ENCODE measurements at places on chromosomes 1 and 21.

DNA sequence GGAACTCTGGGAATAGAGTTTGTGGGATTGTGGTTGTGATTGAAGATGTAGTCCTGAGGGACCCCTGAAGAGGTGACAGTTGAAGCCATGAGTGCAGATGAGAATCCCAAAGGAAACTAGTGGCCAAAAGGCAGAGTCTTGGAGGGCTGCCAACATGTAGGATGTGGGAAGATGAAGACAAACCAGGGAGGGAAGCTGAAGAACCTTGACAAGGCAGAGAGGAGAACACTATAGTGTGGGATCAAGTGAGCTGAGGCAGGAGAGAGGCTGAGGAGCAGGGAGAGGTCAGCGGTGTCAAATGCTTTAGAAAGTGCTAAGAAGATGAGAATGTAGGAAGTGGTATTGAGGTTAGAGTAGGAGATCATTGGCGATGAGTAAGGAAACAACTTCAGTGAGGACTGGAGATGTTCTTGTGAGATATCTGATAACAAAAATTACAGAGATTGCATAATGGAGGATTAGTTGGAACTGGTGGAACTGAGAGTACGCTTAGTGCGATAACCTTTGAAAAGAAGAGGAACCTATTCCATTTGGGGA, 88.5 kb upstream of the VCAM1 start:
- no peak for DNase-seq

DNA sequence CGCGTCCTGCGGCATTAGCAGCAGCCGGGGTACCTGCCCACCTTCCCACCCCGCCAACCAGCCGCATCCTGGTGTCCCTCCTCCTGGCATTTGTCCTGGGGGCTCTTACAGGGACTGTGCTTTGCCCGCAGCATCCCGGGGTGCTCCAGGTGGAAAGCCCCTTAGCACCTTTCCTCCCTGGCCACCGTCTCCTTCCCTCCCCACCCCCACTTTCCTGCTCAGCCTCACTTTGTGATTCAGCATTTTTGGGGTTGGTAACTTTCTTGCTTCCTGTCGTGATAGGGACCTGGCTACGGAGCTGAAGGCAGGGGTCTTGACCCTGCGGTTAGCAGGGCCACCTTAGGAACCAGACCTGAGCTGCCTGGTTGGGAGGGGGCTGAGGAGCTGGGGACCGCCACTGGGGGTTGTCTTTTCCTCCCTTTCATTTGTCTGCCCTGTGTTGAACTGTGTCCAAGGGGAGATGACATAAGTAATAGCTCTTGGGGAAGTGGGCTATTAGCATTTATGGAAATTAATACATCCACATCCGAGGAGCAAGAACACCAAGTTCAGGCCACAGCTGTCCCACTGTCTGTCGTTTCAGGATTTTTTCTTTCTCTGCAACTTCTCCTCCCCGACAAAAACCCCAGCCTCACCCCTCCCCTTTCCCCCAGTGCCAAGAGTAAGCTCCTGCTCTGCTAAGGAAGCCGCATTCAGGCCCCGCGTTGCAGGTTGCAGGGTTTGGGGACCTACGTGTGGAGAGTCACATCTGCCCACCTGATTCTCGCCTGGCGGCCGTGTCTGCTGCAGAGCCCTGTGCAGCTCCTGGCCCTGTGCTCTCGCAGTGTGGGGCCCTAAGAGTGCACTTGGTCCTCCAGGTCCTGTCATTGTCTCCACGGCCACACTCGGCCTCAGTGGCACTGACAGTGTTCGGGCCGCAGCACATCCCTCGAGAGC, 1.6 kb upstream of the NPHP4 start:
- no peak for DNase-seq

DNA sequence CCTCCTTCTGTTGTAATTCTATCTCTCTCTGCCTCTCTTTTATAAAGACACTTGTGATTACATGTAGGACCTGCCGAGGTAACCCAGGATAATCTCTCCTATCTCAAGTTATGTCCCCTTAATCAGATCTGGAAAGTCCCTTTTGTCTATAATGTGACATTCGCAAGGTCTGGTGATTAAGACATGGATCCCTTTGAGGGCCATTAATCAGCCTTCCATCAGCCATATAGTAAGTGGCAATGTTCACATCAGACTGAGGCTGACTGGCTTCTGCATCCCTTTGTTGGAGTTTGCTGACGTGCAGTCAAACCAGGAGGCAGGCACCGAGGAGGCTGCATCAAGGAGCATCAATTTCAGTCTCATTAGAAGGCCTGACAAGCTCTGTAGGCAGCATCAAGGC, 209.6 kb downstream of the BACH1 start:
- no peak for DNase-seq

DNA sequence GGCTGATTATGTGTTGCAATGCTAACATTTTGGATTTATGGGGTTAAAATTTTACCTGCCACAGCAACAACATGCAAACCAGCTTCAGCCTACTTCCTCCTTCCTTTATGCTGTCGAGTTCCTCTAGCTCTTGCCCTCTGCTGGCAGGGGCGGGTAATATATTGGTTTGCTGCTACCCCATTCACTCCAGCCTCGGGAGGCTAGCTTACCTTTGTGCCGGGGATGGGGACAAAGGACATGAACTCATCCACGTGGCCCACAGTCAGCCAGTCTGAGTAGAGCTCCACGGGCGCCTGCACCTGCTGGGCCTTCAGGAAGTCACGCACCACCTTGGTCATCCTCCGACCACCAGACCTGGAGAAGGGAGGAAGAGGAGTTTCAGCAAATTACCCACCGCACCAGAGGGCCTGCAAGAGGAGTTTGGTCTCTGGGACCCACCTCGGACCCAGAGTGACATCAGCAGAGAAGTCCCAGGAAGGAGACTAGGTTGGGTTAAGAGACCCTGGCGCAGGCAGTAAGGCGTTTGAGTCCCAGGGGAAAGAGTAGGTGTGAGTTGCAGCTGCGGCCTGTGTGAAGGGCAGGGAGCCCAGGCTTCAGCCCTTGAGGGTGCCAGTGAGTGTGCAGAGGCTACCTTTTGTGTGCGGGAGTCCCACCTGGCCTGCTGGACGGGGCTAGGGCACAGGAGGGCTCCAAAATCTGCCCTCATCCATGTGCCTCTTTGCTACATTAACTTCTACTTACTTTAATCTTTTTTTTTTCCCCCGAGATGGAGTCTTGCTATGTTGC, 21.8 kb upstream of the SDHB start:
- no peak for DNase-seq

DNA sequence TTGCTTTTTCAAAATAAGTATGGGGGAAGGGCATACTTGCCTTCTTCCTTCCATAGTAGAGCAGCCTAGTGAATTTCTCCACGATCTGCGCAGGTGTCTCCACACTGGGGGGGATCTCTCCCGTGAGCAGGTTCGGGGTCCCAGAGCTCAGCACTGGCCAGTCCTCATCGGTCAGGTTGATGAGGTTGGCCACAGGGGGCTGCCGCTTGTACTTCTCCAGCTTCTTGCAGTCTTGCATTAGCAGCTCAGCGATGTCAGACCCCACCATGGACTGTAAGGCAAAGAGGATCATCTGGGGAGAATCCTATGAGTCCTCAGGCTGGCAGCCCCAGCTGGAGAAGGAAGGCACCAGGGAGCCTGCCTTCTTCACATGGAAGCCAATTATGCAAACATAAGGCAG, 11.8 kb downstream of the SEC16B start:
- no peak for DNase-seq

- DNase-seq = no peak
Measured at GRCh38 chr1:157984469-157984868, 9.0 kb upstream of the KIRREL1 start.

- DNase-seq = no peak
Measured at GRCh38 chr1:155294520-155295182, 6.6 kb downstream of the PKLR start.

GRCh38 chr1:217188280-217189237, 442.3 kb downstream of the GPATCH2 start:
- no peak for DNase-seq

DNA sequence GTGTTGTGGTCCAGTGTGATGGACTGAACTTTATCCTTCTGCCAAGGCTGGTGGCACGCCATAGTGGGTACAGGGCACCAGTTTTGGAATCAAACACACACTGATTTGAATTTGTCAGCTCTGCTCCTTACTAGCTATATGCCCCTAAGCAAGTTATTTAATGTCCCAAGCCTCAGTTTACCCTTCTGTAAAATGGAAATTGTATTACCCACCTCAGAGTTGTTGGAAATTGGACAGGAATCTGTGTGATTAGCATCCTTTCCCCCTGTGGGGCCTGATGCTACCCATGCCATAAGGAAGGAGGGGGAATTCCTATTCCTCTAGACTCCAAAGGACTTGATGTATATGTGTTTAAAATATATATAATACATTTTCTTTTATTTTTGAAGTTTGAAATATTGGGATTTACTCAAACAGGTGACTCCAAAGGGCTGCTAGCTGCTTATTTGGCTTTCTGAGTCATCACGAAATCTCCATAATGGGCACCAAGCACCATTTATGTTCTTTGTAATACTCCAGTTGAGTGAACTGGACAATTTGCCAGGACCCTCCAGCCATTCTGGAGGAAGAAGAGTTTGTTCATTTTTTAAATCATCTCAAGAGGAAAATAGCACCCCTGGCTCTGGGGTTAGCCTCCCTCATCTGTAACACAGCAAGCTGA, 224.5 kb upstream of the TMEM51 start:
- no peak for DNase-seq

- DNase-seq = no peak
Measured at GRCh38 chr1:206455666-206456344, 14.5 kb upstream of the IKBKE start.

DNA sequence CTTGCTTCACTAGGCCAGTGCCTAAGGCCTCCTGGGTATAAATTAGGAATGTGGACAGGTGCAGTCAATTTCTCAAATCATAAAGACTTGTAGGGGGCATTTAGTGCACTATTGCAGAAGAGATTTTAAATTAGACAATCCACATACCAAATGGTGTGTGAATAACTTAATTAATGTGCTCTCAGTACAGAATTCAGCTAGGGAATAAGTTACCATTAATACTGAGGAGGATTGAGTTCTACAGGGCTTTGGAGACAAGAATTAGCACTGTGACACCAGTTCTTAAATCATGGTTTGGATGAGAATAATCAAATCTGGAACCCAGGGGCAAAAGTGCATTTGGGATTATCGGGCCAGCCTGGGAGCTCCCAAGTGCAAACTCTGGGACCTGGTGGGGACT, 1.7 kb downstream of the SYPL2 start:
- no peak for DNase-seq

DNA sequence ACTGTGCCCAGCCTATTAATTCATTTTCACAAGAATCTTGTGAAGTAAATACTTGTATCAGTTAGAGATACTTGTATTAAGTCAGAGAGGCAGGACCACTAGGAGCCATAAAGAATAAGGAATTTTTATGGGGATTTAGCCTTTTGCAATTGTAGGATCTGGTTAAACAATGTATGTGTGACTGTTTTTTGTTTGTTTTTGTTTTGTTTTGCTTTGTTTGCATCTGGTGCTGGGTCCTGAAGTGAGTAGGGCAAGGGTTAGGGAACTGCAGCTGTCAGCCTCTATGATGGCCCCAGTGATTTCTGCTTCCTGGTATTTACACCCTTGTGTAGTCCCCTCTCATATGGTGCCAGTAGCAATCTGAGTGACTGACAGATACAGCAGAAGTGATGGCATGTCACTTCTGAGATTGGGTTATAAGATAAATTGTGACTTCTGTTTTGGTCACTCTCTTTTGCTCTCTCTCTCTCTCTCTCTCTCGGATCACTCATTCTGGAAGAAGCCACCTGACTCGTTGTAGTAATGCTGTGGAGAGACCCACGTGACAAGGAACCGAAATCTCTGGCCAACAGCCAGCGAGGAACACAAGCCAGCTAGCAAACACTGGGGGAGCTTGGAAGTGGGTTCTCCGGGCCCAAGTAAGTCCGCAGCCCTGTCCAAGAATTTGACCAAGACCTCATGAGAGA, 96.2 kb upstream of the MARK1 start:
- no peak for DNase-seq

DNA sequence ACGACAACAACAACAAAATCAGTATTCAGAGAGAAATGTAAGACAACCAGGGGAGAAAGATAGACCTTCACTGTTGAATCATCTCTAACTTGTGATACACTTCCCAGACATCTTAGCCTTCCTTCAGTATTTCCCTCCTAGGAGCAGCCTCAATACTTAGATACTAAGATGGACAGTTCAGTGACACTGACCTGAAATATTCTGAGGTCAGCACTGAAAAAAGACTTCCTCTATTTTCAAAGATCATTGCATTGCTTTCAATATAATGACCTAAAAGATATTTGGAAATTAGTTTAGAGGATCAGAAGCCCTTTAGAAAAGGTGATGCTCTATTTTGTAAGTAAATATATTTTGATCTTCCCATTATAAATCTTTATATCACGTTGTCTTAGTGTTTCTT, 101.0 kb downstream of the MRPL39 start:
- DNase-seq = no peak

DNA sequence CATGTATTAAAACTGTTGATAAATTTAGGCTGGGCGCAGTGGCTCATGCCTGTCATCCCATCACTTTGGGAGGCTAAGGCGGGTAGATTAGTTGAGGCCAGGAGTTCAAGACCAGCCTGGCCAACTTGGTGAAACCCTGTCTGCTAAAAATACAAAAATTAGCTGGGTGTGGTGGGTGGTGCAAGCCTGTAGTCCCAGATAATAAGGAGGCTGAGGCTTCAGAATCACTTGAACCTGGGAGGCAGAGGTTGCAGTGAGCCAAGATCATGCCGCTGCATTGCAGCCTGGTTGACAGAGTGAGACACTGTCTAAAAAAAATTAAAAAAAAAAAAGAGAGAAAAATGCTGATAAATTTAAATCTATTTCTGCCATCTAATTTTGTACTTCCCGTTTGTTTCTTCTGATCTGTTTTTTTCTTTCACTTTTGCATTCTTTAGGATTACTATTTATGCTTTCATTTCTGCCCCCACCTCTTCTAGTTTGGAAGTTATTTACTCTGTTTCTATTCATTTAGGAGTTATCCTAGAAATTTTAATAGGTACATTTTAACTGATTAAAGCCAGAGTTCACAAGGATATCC, 3.2 kb upstream of the DENND1B start:
- no peak for DNase-seq

- no peak for DNase-seq
Measured at GRCh38 chr1:95686217-95686616, 452.2 kb downstream of the RWDD3 start.

GRCh38 chr1:6009120-6010040, 17.2 kb upstream of the NPHP4 start:
- DNase-seq = no peak

GRCh38 chr21:34536311-34536710, 24.3 kb upstream of the KCNE1 start:
- DNase-seq = no peak

DNA sequence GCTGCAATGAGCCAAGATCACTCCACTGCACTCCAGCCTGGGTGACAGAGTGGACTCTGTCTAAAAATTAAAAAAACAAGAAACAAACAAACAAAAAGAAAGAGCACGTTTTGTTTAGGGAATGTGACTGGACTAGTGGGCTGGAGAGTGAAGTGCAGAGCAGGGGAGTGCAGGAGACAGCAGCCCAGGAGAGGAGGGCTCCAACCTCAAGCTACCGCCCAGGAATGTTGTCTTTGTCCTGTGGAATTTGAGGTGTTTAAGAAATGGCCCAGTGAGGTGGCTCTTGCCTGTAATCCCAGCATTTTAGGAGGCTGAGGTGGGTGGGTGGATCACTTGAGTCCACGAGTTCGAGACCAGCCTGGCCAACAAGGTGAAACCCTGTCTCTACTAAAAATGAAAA, 42.4 kb upstream of the MTF2 start:
- DNase-seq = no peak
